Activated naive CD4-positive, alpha-beta T cell treated with anti-CD3 and anti-CD28 coated beads for 36 hours (primary cell): ENCODE measurements at places on chromosomes 4 and X.

DNA sequence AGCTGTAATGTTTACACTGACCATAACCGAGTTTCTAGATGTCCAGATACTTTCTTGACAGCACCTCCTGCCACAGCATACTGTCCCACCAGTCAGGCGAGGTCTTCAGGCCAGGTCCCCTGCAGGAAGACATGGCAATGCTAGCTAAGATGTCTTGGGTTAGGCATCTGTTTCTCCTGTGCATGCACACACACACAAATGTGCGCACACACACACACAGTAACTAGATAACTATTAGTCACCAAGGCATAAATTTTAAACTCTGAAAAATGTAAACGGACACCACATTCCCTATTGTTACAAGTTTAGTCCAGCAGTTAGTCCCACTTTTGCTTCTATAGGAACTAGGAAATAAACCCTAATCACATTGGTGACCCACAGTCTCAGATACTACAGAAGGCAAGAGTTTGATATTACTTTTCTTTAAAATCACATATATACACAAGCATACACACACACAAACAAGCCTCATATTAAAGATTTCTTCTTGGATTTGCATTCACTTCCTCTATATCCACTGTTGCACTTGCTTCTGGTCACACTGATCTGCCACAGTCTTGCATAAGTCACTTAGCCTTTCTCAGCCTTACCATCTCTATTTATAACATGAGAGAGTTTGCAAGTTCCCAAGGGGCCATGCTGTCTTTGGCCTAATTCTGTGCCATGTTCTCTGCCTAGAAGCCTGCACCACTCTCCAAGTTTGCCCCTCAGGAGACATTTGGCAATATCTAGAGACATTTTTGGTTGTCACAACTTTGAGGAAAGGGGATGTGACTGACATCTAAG lies 32.2 kb downstream of the IL21 start:
- DNase-seq, result no peak

- DNase-seq, result peak; percentile 45
Measured at GRCh38 chr4:139736274-139736660, 70.6 kb downstream of the MGST2 start.

DNA sequence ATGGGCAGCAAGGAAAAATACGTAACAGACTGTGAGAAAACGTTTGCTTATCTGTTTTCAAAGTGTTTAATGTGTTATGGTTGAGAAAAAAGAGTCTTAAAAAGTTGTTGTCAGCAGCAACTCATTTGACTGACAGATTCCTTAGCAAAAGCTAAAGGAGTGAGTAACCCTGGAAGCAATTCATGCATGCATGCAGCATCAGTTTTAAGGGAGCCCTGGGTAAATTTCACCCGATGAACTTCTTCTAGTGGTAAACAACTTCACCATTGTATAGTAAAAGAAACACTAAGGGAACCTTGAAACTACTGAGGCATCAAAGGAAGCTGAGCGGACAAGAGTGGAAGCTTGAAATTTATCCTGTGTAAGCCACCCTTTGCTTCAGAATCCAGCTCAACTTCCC lies 583.2 kb upstream of the INTU start:
- no peak for DNase-seq

GRCh38 chr4:54318904-54319303 lies 89.8 kb downstream of the PDGFRA start:
- DNase-seq, result peak; percentile 42

- DNase-seq, result no peak
Measured at GRCh38 chr4:150746156-150746555, 164.2 kb downstream of the MAB21L2 start.

- no peak for DNase-seq
Measured at GRCh38 chr4:159144112-159144694, 41.3 kb downstream of the RAPGEF2 start.

DNA sequence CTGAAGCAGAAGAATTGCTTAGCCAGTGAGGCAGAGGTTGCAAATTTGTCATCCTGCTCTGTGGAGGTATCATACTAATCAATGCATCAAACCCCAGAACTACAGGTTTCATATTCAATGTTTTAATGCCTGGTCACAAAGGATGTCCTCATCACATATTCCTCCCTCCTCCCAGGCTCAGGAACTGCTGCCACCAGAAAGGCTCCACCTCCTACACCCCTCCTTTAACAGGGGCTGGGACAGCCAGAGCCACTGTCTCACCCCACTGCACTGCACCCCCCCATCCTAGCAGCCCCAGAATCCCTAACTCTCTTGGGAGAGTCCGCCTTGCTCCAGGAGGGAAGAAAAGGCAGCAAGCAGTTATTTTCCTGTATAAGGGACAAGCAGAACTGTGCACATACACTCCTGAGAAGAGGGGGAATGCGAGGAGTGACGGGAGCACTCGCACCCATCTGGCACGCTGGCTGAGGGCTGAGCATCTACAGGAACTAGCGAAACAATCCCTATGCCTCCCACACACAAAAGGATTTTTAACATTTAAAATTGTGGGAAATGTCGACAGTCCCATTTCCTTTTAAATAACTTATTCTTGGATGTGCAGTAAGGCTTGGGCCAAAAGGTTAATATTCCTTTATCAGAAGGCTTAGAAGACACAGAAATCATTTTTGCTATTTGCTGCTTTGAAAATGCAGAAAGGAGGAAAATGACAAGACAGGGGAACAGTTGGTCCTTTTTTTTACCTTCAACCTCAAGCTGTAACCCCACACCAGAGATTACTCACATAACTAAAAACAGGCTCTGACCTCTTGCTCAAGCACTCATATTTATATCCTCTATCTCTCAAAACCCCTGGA lies 27.8 kb downstream of the CD99L2 start:
- DNase-seq, result no peak
